ENCODE measurements at places on chromosomes 1 and 21.
A peak's percentile ranks its signal among the peaks of the same experiment; 100 is the strongest.

DNA sequence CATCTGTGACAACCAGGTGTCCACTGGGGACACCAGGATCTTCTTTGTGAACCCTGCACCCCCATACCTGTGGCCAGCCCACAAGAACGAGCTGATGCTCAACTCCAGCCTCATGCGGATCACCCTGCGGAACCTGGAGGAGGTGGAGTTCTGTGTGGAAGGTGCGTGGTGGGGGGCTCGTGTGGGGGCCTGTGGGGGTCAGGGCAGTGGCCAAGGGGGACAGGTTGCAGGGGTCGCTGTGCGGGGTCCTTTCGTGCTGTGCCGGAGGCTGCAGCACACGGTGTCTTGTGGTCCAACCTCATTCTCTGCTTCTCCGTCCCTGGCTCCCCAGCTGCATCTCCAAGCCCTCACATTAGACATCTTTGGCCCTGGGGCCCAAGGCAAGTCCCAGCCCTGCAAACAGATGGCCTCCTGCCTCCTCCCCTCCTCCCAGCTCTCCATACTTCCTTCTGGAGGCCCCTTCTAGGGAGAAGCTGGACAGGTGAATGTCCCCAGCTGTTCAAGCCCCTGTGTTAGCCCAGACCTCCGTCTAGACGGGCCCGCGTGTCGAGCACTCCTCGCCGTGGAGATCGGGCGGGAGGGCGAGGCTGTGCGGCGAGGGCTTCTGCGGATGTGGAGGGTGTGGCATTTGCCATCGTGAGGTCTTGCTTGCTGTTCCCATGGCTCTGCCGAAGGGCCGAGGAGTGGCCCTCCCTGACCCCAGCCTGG, 2.5 kb downstream of the AGRN start:
- no peak for DNase-seq

GRCh38 chr1:22332795-22333499, 118.7 kb upstream of the ZBTB40 start:
- DNase-seq, result no peak

DNA sequence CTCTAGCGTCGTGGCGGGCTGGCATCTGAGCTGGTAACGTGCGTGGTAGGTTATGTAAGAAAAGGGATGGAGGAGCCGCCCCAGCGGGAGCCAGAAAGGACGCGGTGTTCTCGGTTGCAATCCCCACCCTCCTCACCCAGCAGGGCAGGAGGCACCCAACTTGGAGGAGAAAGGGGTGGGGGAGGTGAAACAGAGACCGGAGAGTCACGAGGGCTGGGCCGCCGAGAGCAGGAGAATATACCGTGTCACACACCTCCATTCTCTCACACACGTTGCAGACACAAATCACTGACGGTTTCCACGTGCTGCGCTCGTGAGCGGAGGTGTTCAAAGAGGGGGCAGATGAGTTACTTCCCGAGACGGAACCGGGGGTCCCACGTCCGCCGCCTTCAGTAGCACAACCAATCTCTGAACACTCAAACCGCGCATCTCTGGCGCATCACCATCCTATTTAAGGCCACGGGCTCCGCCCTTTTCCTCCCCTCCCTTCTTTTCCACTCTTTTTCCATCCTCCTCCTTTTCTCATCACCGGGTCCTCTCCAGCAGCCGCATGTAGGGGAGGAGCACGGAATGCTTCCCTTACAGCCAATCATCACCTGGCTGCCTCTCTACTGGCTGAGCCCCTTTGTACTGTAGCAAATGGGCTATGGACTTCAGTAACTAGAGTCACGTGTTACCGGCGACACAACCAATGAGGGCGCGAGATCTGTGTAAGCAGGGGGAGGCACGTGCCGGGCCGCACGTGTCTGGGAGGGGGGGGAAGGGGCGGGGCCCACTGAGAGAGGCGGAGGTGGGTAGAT, at the start of gene CIART:
CIART (plus strand) TSS at position 797 of the 800 bp plus-strand sequence. CDS start 714 bp downstream, outside the sequence.
- peak; percentile 77 for DNase-seq

- no peak for DNase-seq
Measured at GRCh38 chr21:15654171-15654570, 75.6 kb upstream of the USP25 start.

DNA sequence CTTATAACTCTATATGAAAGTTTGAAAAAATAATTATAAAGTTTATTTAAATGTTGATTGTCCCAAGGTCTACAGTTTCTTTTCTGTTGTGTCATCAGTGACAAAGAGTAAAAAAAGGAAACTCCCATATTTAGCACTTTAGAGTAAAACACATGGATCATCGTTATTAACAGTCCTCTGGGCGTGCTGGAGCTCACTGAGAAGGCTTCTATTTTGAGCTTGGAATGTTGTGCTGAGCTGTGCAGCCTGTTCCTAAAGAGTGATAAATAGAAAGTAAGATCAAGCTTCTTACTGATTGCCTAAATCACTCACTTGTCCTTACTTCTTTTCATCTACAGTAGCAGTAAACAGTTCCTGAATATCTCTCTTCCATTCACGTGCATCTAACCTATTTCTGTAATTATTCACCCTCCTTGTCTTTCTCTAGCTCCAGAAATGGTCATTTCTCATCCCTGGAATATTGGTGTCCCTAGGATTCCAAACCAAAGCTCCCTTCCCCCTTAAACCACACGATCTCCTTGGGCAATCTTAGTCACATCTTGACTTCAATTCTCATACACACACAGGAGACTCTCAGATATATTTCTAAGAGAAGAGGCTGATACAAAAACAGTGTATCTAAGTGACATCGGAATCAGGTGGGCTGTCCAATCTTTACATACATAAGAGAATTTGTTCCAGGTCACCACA, 11.9 kb downstream of the GBP5 start:
- no peak for DNase-seq

DNA sequence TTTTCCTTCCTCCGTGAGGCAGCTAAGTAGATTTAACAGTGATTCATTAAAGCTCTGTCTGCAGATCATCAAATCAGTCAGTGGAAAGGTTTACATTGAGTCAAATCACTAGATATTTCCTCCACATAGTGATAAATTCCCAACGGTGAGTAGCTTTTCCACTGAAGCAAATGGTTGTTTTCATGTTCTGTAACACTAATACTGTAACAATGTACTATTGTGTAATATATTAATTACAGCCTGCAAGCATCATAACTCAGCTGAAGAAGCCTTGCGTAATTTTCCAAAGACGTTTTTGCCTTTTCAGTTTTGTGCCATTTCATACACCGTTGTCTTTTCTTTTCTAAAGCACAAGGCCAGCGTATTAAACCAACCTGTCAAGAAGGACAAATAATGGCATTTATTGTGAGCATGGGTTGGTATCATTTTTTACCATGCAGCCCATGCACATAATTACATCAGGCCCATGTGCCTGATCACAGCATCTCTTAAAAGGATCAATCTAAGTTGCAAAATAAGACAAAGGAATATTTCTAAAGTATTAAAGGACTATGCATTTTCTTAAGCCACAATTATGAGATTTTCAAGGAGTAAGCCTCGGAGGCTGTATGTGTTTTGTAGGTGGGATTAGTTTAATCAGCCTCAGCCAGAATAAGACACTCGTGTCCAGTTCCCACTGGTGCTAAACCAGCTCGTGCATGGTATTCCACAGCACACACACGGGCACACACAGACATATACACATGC, 16.7 kb upstream of the PDE9A start:
- DNase-seq, result no peak

GRCh38 chr1:72516264-72516663, 233.9 kb upstream of the NEGR1 start:
- no peak for DNase-seq

GRCh38 chr1:150925080-150925479, 1.1 kb upstream of the SETDB1 start:
- DNase-seq, result no peak

GRCh38 chr1:60388092-60388987, 314.8 kb upstream of the C1orf87 start:
- DNase-seq, result no peak

- DNase-seq, result no peak
Measured at GRCh38 chr1:11654939-11655808, 497 bp downstream of the FBXO44 start.

DNA sequence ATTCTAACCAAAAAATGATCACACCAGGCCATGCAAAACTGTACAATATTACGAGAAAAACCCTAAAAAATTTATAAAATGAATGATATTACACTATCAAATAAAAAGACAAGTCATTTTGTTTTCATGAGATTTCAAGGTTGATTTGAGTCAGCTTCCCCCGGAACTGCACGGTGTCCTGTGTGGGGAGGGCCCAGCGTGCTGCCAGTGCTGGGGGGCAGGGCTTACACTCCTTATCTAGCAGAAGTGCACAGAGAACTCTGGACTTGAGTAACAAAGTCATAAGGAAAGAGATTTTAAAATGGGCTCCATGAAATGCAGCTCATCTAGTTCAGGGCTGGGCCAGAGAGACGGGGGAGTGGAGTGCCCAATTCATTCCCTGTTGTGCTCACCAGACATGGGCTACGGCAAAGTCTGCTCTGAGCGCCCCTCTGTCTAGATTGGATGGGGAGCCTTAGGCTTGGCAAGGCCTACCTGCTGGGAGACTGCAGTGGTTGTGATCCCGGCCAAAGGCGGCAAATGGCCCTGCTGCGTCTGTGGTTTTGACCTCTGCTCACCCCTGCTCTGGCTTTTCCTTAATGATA, 50.1 kb downstream of the COQ8A start:
- peak; percentile 10 for DNase-seq

Data from activated T-cell treated with anti-CD3 and anti-CD28 coated beads for 4 hours (primary cell).